ENCODE measurements at places on chromosomes 5 and 9. TPM values are rescaled to one million over a fixed set of nuclear protein-coding genes. Genes with fewer than 3 reads are reported as not detected.

DNA sequence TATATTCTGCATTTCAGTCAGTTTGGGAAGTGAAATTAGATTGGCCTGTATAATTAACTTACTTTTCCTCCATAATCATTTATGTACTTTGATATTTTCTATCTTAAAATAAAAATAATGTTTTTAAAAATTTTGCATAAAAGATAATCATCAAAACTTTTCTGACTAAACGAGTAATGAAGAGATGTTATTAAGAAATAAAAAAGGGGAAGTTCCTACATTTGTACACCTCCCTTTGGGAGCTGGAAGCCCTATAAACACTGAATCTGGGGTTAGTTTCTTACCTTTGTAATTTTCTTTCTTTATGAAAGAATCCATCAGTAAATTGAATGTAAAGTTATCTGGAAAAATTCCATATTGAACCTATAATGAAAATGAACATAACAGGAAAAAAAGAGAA, 86.2 kb downstream of the MRPS27 start:
- DNase-seq: no peak

DNA sequence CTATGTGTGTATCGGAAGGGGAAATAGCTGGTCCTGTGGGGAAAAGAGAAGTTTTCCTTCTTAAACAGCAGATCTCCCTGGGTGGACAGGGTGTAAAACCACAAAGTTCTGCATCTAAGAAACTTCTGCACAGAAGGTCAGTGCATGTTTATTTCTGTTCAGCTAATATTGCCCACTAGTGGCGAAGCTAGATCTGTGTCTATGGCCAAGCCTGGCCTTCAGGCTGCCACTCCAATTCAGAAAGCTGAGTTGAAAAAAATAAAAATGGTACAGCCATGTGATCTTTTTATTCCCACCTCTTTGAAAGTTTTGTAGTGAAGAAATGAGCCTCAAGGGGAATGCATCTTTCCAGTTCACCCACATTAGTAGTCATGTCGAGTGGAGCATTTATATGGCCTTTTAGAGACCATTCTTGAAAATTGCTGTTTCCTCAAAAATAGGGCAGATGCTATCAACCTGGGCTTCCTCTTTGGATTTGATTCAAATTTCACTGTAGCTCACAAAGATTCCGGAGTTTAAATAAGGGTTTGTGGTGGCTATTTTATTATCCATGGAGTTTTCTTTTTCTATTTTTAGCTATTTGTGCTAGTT, 488.0 kb downstream of the PRELID2 start:
- peak; percentile 38 for DNase-seq

Gene FSD1L
- total RNA-seq: 13.2 TPM

- peak; percentile 93 for DNase-seq
Observed at GRCh38 chr5:172559004-172559932, 81.8 kb upstream of the NEURL1B start.

GRCh38 chr9:33186457-33187168, 19.5 kb upstream of the B4GALT1 start:
- no peak for DNase-seq

Gene RPS23
- 1,470 TPM for total RNA-seq

GRCh38 chr5:36751886-36752285, 124.7 kb upstream of the NIPBL start:
- DNase-seq: no peak
